Renal cortex interstitium (tissue), 15 donors: ENCODE measurements at places on chromosomes 3 and 15.

- no peak for DNase-seq
These were observed 123.6 kb downstream of the ZNF609 start for GRCh38 chr15:64583983-64584382.

DNA sequence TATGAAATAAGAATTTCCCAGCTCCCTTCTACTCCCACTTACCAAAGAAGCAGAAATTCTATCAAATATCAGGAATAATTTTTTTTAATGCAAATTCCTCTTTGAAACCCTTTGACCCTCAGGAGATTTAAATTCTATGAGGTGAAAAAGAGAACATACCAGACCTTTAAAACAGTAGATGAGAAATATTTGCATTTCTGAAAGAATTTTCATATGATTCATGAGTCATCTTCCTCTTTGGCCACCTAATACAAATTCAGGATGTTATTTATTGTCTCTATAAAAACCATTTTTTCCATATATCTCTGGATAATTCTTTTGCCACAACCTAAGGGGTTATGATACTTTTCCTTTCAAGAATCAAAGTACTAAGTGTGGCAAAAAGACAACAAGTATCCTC is 67.3 kb upstream of the ST3GAL6 start:
- no peak for DNase-seq

GRCh38 chr3:19888428-19889152 is 45.4 kb downstream of the EFHB start:
- no peak for DNase-seq

- DNase-seq = no peak
These were observed 183.2 kb downstream of the SSR3 start for GRCh38 chr3:156371701-156372100.

DNA sequence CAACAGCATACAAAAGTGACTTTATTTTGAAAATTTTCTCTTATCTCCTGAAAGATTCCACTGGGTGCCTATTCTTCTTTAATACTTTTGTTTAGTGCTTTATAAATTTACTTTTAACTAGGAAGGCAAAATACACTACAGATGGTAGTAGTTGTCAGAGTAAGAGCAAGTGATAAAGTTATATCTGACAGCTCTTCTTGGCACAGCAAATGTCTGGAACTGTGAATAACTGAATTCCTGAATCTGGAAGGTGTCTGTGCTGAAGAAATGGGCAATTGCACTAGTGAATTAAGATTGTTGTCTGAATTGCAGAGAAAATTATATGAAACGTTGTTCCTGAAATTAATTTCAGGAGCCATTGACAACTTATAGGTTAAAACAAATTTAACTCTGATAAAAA is 213.8 kb upstream of the CBLB start:
- DNase-seq = no peak

DNA sequence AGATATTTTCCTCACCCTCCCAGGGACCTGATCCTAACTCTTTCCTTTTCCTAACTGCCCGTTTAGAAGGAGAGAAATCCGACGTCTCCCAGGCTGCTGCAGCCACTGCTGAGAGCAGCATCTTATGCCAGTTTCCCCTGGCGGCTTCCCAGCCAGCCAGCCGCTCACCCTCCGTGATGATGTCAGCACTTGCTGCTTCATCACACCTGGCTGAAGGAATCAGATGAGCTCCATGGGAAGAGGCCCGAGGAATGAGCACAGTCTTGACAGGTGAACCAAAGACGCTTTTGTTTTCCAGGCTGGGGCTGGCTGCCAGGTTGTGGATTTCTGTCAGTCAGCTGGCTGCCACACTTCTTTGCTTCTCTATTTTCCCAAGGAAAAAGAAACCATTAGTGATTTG is 445.1 kb upstream of the RBMS3 start:
- DNase-seq = no peak

DNA sequence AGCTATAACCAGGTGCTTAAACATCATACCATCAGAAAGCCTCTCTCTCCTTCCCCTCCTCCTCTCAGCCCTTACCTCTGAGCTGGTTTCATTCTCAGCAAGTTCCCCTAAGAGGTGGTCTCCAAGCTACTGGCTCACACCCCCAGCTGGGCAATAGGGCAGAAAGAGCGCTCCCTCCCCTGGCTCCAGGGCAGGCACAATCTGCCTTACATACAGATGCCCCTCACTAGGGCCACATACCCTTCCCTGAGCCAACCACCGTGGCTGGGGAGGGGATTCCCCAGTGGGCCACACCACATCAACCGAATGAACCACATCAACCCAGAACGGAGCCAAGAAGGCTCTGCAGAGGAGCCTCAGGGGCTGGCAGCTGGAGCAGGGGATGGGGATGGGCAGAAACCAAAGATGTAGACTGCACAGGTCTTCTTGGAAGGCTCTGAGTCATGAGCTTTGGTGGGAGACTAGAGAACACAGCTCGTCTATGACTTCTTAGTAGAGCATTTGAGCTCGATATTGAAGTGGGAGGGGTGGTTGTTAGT is 4.6 kb upstream of the FBLN2 start:
- DNase-seq = no peak

- no peak for DNase-seq
These were observed 82.7 kb downstream of the LRRC28 start for GRCh38 chr15:99333981-99334380.

GRCh38 chr15:90869140-90869541 is 753 bp downstream of the FURIN start:
- no peak for DNase-seq

DNA sequence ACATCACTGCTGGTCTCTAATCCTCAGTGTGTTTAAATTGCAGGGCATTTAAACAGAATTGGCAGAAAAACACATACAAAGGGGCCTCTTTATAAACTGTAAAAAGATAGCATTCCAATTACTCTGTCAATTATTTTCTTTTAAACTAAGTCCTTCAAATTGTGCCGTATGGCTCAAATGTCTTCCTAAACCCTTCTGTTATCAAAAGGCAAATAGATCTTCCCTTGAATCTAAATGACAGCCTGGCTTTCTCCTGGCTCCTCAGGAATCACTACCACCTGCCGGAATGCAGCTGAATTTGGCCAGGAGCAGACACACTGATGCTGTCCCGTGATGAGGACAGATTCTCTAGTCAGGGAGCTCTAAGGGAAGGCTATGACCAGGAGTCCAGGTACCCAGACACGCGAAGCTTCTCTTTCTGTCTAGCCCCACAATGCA is 85.6 kb downstream of the IGF2BP2 start:
- no peak for DNase-seq

- DNase-seq = no peak
These were observed 537.8 kb downstream of the OTOL1 start for GRCh38 chr3:162034368-162034767.

DNA sequence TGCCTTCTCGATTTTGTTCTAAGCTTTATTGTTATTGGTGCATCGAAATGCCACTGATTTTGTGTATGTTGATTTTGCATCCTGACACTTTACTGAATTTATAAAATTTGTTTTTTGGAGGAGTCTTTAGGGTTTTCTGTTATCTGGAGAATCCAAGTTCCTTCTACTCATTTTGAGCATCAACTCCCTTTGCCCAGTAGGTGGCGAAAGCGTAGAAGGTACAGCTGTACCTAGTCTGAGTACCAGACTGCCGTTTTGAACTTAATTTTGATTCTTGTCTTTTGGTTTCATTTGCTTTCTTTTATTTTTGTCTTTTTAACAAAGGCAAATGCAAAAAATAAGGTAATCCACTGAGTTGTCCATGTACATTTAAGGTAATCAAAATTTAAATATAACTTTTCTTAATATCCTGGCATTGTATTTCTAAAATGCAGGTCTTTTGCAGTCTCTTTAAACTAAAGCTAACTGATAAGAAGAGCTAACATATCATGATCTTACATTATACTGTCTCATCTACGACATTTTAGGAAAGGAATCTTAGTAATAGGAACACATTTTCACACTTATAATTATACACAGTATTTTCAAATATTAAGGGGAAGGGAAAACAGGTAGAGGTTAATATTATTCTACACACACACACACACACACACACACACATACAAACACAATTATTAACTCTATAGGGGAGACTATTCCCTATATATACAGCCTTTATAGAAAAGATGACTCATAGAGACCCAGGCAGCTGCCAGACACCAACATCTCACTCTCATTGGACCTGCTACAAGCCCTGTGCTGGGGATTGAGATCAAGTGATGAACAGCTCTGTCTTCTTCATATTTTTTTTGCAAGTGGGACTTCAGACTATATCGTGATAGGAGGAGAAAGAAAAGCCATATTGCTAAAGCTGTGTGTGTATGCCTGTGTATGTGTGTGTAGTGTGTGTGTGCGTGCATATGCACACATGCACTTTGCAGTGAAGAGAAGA is 71.8 kb downstream of the SYNPR start:
- DNase-seq = peak; percentile 8

- no peak for DNase-seq
These were observed 4.5 kb upstream of the PARP15 start for GRCh38 chr3:122572940-122573412.

- DNase-seq = no peak
These were observed 666 bp upstream of the FAM219B start for GRCh38 chr15:74907163-74907870.

DNA sequence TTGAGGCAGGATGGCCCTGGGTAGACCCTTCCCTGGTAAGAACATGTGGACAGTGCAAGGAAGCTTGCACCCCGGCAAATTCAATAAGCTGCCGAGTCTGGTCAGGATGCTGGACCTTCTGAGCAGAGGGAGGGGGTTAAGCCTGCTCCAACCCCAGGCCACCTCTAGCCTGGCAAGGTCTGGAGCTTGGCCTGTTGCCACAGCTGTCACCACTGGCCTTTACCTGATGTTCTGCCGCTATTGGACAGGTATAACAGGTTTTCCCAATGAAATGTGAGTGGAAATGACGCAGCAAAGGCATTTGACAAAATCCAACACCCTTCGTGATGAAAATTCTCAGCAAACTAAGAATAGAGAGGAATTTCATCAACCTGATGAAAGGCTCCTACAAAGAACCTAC is 699 bp upstream of the MESP1 start:
- DNase-seq = no peak

DNA sequence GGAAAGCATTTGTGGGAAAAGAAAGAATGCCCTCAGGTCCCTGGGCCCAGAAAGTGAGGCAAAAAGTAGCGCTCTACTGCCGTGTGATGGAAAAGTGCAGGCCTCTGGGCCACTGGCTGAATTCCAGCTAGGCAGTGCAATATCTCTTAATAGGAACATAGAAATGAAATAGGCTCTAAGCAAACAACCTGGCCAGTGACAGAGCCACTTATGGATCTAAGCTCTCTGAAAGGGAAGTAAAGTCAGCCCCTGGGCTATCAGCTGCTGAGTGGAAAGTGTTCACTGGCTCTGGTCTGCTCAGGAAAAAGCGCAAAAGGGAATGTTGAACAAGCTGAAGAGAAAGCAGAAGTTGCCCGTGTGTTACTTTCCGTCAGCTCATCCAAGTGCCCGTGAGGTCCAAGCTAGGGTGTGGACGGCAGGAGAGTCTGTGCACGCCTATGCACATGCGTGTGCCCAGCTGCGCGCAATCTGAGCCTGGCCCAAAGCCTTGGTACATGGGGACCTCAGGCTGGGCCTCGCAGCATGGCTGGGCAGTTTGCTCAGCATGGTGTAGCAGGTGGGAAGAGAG is 74.0 kb upstream of the RAD18 start:
- no peak for DNase-seq

DNA sequence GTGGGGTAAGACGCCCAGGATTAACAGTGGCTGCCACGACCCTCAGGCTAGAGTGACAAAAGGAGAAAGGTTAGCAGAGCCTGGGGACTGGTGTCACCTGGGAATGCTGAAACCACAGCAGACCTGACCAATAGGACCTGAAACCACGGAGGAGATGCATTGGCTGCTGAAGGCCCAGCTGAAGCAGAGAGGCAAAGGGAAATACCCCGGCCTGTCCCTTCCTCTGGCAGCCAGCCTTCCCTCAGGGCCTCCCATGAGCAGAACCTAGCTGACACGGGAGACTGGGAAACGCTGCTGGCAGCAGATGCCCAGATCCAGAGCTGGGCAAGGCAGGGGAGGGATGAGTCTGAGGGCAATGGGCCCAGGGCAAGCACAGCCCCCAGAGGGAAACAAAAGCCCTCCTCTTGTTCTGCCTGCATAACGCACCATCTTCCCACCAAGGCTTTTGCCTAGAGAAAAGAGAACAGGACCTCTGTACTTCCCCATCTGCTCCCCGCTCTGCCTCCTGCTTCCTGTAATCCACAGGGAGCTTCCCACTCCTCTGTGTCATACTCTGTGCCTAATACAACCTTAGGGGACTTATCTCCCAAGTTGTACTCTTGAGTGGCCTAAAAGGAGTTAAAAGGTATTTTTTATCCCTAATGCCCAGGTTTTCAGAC is 216.2 kb downstream of the ABHD5 start:
- DNase-seq = no peak

GRCh38 chr3:8451696-8452095 is 49.9 kb upstream of the LMCD1 start:
- DNase-seq = no peak
